CD4-positive, alpha-beta T cell treated with Interleukin-21 for 1 hour (primary cell): ENCODE measurements at places on chromosomes 4 and X.

- no peak for DNase-seq
Measured at GRCh38 chrX:71917621-71918343, 7.1 kb downstream of the NHSL2 start.

DNA sequence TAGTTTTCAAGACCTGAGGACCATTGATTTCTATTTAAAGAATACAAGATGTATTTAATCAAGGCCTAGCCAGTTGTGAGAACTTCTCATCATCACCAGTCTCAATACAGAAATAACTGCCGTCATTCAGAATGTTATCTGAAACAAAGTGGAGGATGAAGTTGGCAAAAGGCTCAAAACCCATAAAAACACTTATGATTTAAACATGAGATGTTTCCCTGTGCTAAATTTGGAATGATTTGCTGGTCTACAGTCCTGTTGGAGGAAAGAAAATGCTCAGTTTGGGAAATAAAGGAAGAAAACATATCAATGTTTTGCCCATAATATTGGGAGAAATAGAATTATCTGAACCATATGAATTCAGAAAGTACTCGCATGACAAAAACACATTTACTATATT lies 192.2 kb downstream of the ADGRA3 start:
- DNase-seq: no peak

DNA sequence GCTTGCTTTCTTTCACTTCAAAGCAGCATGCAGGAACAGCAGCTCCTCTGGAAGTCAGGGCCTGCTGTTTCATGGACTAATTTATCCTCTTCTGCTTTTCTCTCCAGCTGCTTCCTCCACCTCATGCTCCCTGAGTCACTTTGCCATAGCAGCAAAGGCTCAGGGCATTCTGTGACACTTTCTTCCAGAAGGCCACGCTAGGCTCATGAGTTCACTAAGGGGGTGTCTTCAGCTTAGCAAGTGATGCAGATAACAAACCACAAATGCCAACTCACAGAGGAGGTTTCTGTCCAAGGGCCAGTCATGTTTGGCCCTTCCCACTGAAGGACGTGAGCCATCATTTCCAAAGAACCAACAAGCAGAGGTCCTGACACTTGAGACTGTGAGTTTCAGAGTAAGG lies 200.2 kb downstream of the ADGRA3 start:
- DNase-seq: no peak

DNA sequence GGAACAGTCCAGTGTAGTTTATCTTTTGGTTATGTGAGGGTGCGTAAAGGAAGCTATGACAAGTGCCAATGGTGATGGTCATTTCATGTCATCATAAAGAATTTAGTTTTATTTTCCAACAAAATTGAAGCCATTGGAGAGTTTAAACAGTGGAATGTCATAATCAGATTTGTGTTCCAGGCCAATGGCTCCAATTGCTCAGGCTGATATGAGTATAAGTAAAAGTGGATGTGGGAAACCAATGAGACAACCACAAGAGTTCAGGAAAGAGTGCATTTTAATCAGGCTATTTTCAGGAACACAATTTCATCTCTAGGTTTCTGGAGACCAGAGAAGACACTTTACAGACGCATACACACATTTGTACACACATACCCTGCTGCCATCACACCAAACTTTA lies 20.7 kb downstream of the SPANXC start:
- DNase-seq: no peak

DNA sequence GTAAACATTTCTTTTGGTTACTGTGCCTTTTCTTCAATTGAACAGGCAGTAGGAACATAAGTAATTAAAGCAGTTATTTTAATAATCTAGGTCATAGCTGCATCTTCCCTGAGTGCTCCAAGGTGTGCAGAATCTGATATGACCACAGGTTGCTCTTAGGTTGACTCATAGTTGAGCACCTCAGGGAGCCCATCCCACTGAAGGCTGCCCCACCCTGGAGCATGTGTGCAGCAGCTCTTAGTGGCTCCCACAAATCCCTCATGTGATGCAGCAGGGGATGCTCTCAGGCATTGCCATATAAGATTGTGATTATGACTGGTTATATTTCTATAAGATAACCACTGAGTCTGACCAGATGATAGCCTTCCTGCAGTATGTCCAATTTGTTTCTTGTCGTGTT lies 72.3 kb downstream of the ZNF518B start:
- no peak for DNase-seq

- DNase-seq: no peak
Measured at GRCh38 chrX:109939498-109939897, 63.4 kb upstream of the TMEM164 start.

DNA sequence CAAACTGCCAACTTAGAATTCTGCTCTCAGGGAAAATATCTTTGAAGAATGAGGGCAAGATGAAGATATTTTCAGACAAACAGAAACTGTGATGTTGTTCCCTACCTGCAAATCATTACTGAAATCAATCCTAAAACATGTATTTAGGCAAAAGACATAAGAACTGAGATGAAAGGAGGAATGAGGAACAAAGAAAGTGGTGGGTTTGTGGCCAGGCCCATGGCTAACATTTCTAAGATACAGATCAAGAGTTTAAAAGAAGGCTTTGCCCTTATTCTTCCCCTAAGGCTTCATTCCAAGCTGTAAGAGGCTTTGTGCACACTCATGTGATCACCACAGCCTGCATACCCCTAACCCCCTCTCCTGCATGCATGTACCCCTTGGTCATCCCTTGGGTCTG lies 46.5 kb downstream of the ADGRG2 start:
- DNase-seq: no peak

DNA sequence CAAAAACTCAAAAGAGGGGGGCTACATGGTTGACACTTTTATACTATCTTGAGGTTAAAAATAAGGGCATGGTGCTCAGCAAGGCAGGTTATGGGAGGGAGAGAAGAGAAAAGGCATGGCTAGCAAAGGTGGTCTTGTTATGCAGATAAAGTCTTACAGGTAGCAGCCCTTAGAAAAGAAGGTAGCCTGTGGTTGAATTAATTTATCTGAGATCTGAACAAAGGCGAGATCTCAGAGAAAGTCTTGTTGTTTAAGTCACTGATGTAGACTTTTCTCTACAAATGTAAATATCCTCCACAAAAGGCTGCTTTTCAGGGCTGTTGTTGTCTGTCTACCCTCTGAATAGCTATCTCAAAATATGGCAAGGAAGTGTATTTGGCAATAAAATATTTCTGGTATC lies 1250.4 kb downstream of the PCDH18 start:
- DNase-seq: no peak

DNA sequence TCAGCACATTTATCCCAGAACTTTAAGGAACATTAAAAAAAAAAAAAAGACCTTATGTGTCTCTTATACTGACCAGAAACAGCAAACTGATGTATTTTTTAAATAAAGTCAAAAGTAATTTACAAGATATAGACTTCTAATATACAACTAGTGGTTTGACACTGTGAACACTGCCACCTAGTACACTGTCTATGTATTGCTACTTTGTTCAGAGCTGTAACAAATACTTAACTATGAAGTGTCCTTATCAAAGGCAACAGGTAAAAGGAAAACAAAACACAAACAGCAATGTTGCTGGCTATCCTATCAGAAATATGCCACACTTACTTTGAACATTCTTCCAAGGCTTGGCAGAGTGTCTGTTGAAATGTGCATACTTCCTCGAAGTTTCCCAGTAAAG lies 60.4 kb downstream of the CD40LG start:
- no peak for DNase-seq

- no peak for DNase-seq
Measured at GRCh38 chrX:132001127-132001526, 22.0 kb upstream of the STK26 start.

- no peak for DNase-seq
Measured at GRCh38 chr4:91764085-91764484, 539.7 kb upstream of the GRID2 start.

DNA sequence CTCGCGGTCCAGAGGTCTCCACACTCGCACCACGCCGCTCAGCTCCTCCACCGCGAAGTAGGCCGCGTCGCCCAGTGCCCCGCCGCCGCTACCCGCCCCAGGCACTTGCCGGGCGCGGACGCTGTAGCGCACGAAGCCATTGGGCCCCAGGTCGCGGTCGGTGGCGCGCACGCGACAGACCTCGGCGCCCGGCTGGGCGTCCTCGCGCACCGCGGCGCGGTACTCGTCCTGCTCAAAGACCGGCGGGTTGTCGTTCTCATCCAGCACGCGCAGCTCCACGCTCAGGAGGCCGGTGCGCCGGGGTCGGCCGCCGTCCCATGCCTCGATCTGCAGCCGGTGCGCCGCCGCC lies 1.4 kb downstream of the DCHS2 start:
- DNase-seq: no peak

DNA sequence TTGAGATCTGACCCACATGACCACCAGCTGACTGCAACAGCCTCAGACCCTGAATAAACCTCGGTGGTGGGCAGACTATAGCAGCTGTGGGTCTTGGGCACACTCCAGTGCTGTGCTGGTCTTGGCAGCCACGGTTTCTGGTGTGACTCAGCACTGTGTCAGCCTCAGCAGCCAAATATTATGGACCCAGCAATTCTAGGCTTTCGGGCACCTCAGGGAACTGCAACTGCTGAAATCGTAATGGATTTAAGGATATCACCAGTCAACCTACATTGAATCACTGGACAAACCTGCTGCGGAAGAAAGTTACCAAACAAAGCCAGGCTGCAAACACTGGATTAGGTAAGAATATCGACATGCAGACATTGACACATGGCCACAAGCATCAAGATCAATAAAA lies 10.5 kb upstream of the UBE2NL start:
- no peak for DNase-seq

DNA sequence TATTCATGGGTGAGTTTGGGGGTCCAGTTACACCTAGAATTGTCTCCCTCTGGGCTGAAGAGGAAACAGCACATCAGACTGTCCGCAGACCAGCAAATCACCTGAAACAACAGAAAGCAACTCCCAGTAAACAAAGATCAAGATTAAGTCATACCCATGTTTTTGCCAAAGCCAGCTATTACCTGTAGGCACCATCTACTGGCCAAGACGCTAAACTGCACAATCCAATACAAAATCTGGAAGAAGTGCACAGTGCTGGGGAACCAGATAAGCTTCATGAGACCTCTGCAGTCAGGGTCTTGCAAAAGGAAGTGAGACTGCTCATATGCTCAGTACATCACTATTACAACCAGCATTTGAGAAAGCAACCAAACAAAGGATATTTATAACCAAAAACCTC lies 157.5 kb upstream of the ITM2A start:
- no peak for DNase-seq

- DNase-seq: no peak
Measured at GRCh38 chr4:127648061-127648460, 15.3 kb downstream of the INTU start.

DNA sequence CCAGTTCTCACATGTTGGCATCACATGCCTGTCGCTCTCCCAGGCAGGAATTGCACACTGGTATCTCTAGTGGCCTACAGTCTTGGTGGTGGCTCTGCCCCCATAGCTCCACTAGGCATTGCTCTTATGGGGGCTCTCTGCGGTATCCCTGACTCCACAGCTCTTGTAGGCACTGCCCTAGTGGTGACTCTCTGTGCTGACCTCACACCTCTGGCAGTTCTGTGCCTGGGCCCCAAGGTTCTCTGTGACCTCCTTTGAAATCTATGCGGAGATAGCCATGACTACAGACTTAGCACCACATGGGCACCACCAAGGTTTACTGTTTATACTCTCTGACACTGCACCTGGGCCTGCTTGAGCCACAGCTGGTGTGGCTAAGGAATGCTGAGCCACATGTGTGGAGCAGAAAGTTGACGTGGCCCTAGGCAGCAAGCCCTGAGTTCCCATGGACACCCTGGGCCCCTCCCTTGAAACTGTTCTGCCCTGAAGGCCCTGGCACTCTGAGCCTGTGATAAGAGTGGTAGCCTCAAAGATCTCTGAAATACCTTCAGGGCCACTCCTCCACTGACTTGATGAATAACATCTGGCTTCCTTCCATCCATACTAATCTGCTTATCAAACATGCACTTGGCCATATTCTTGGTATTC lies 8.0 kb downstream of the SLC9B1 start:
- no peak for DNase-seq

GRCh38 chrX:38937400-38937799 lies 136.1 kb downstream of the MID1IP1 start:
- no peak for DNase-seq

DNA sequence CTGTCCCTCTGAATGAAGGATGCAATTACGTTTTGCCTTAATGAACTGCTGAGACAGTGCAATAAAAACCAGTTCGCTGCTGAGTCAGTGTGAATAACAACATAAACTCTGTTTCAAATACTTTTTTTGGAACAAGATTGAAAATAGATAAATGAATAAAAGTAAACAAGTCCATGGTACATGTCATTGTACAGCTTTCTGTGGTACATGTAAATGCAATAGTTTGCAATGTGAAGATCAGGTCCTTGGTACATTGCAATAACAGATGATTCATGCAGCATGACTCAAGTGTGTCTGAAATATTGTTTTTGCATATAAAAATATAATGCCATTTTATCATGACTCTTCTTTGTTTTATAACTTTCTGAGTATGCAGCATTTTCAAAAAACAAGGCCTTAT lies 193.4 kb upstream of the PACRGL start:
- no peak for DNase-seq

DNA sequence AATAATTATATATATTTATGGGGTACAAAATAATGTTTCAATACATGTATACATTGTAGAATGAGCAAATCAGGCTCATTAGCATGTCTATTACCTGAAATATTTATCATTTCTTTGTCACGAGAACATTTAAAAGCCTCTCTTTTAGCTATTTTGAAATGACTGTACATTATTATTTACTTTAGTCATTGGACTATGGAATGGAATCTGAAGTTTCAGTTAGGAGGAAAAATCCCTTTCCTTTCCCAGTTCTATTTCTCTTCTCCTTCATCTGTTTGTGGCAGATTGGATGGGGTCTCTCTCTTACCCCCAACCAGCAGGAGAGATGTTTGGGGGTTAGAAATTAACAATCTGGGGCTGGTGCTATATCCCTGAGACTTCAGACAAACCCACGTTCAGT lies 292.5 kb upstream of the SFRP2 start:
- DNase-seq: no peak

- DNase-seq: no peak
Measured at GRCh38 chr4:65880594-65880993, 210.3 kb upstream of the EPHA5 start.

- no peak for DNase-seq
Measured at GRCh38 chr4:149113804-149114430, 671.7 kb upstream of the NR3C2 start.

DNA sequence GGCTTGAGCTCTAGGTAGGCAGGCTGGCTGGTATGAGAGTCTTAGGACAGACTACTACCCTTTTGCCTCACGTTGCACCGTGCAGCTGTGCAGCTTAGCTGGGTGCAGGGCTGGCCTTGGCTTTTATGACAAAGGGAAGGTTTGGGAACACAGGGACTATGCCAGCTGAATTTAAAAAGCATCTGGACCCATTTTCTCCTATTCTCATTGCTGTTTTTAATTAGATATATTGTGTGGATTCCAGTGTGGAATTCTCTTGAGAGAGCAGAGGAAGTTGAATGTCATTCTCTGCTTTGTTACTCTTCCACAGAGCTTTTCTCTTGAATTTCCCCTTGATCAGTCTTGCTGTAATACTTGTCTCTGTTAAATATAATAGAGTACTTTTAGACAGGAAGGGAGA lies 192.7 kb downstream of the ZNF330 start:
- no peak for DNase-seq
